ENCODE measurements at places on chromosomes 3 and 15.

GRCh38 chr15:99909592-99910295 is 176.5 kb upstream of the LYSMD4 start:
- no peak for DNase-seq

- no peak for DNase-seq
These were observed 136.7 kb downstream of the PLOD2 start for GRCh38 chr3:146024260-146024659.

DNA sequence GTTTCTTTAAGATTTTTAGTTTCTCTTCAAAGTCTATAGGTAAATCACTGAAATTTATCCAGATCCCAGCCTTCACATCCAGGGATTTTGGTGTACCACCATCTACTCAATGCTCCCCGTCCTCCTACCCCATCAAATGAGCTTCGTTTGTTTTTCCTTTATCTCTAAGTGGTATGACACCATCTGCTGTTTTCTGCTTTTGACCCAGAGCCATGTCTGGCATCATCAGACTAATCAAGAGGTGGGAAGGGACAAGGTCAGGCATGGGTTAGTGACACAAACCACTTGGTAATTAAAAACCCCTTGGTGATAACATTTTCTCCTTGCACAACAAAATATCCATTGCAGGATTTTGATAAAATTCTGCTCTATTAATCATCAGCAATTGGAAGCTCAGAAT is 92.7 kb upstream of the GOLGA8J start:
- DNase-seq = no peak

DNA sequence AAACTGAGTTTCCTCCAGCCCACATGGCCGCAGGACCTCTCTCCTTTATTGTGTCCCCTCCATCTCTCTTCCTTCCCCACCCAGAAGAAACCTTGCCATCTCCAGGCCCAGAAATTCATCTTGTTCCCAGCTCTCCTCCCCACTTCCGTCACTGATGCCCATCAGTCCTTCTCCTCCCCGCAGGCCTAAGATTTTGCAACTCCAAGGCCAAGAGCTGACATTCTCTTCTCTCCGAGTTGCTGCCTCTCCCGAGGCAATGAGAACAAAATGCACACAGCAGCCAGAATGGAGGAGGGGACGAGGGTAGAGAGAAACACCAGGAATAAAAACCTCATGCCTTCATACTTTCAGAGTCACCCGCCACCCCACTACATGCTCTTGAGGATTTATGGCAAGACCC is 526.5 kb upstream of the PROK2 start:
- DNase-seq = no peak

- DNase-seq = no peak
These were observed 1.7 kb downstream of the BNC1 start for GRCh38 chr15:83282776-83283137.

GRCh38 chr15:95868970-95869369 is 461.5 kb upstream of the NR2F2 start:
- DNase-seq = no peak

GRCh38 chr15:70526221-70526973 is 237.0 kb downstream of the UACA start:
- DNase-seq = no peak

- DNase-seq = no peak
These were observed 136.3 kb upstream of the ABHD17C start for GRCh38 chr15:80558631-80559319.

All from AG04449 (cell line).